ENCODE measurements at places on chromosomes 7 and 10.

- DNase-seq = no peak
These were observed 34.0 kb upstream of the CD36 start for GRCh38 chr7:80604436-80604835.

- no peak for DNase-seq
These were observed 262.8 kb downstream of the DGKB start for GRCh38 chr7:14639801-14640200.

- peak; percentile 32 for DNase-seq
These were observed 37.1 kb downstream of the ELMO1 start for GRCh38 chr7:37411444-37412034.

DNA sequence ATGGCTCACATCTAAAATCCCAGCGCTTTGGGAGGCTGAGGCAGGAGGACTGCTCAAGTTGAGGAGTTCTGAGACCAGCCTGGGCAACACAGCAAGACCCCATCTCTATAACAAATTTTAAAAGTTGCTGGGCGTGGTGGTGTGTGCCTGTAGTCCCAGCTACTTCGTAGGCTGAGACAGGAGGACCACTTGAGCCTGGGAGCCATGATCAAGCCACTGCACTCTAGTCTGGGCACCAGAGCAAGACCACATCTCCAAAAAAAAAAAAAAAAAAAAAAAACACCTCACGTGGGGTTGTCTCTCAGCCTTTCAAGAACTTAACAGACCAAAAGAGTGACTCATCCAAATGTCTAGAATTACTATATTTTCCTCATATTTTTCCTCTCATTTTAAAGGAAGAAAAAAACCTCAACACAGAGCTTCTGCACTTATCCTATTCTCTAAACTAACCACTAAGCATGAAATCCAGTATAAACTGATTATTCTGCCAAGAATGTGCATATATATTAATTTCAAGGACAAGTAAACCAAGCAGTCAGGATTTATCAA lies 46.3 kb downstream of the CUL2 start:
- no peak for DNase-seq

GRCh38 chr7:28466885-28467284 lies 54.6 kb downstream of the CREB5 start:
- no peak for DNase-seq

DNA sequence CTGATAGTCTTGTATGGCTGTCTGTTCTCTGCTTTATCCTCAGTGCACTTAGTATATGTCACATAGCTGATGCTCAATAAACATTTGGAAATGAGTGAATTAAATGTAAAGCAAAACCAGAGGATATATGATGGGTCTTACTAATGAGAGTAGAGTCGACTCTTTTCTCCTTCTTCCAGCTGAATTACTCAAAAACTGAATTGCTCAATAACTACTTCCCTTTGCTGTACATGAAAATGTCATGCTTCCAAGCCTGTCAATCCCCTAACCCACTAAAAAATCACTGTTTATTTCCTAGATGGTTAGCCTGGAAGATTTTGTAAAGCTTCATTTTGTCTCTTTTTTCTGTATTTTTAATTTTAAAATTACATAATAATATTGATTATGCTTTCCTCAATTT lies 88.0 kb downstream of the OR13A1 start:
- no peak for DNase-seq

- no peak for DNase-seq
These were observed 106.6 kb downstream of the RAPGEF5 start for GRCh38 chr7:22250390-22250789.

- no peak for DNase-seq
These were observed 40.0 kb downstream of the GOLGA7B start for GRCh38 chr10:97889461-97890265.

DNA sequence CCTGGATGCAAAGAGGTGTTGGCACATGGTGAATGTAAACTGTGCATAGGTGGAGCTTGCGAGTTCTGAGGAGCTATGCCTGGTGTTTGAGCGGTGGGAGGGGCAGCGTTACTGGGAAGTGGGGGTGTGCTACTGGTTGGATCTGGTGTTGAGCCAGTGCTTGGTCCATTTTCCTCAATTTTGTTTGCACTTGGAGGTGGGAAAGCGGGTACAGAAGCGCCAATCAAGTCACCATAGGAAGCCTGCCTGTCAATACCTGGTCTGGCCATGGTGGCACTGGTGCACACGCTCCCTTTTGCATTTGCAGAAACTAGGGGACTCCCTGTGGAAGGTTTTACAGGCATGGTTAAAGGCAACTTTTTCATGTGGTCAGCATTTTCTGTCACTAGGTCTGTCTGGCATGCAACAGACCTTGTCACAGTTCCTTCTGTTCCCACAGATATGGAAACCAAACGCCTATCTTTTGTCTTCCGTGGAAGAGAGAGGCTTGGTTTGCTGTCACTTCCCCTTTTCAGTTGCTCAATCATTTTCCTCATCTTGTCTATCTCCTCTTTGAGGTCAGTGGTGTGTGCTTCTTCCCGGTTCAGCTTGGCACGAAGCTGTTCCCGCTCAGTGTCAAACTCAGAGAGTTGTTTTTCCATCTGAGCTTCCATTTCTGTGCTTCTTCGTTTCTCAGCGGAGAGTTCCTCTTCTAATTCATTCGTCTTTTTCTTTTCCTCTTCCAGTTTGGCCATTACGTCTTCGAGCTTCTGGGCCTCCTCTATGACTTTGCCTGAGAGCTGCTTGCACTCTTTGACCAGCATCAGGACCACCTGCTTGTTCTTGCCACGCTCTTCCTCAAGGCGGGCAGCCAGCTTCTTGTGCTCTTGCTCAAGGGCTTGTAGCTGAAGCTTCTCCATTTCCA lies 81.1 kb downstream of the CTTNBP2 start:
- DNase-seq = no peak

- no peak for DNase-seq
These were observed 44.8 kb upstream of the GRID1 start for GRCh38 chr10:86411281-86411841.

- no peak for DNase-seq
These were observed 86.7 kb downstream of the PRKAG2 start for GRCh38 chr7:151790095-151790829.

DNA sequence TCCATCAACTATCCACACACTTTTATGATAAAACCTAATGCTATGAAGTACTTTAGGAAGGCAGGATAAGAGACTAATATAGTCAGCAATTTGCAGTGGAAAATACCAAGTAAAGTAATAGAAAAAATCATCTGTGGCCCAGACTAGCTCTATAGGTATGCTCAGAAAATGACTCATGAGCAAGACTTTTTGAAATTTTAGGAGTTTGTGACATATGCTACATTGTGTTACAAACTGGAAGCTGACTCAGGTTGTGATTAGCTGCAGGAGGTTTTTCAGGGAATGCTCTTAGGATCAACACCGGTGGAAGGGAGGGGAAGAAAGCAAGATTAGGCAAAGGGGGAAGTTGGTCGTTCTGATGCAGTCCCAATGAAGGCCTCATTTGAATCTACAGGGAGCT lies 56.1 kb downstream of the FEZF1 start:
- no peak for DNase-seq

DNA sequence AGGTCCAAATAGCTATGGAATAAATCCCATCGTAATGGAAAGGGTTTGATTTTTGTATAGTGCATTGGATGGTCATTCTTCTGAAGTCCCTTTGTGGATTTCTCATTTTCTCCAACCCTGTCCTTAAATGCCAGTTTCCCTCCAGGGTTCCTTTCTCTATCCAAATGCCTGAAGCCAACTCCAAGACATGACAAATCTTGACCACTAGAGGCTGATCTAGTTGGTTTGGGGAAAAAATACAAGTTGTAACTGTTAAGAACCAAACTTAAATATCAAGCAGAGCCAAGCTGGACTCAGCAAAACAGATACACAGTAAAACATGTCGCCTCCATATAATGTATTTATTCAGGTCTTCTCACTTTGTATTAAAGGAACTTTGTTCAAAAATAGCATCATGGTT lies 28.7 kb downstream of the FRMD4A start:
- DNase-seq = no peak

All from activated T-helper 9 cell treated with anti-CD3 and anti-CD28 coated beads, Interleukin-2, amount 50 U/mL, for 16 hours (primary cell).